ENCODE measurements at places on chromosomes 3 and 15. TPM values are rescaled to one million over a fixed set of nuclear protein-coding genes. Genes with fewer than 3 reads are reported as not detected.
A peak's percentile ranks its signal among the peaks of the same experiment; 100 is the strongest.

- no peak for DNase-seq
- H3K27me3 ChIP-seq: no peaks in the 10 kb centered on the region
- no peak overlapping the region for H3K4me3 ChIP-seq
Measured at GRCh38 chr15:88742161-88742560, 61.1 kb upstream of the ACAN start.

DNA sequence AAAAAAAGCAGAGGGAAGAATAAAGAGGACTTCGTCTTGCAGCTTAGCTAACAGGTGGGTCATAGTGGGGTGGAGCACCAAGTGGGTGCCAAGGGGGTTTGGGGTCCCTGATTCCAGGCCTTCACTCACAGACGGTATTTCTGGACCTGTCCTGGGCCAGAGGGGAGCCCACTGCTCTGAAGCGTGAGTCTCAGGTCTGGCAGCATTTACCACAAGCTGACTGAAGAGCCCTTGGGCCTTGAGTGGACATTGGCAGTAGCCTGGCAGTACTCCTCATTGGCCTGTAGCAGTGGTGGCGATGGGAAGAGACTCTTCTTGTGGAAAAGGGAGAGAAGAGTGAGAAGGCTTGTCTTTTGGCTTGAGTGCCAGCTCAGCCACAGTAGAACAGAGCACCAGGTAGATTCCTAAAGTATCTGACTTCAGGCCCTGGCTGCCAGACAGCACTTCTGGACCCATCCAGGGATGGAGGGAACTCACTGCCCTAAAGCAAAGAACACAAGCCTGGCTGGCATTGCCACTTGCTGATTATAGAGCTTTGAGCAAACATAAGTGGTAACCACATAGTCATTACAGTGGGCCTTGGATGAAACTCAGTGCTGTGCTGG is 72.9 kb downstream of the GLDN start:
- no peaks in the 10 kb centered on the region for H3K4me1 ChIP-seq
- H3K4me3 ChIP-seq: no peak overlapping the region
- no peaks in the 10 kb centered on the region for H3K36me3 ChIP-seq
- H3K27me3 ChIP-seq: no peaks in the 10 kb centered on the region
- no peak overlapping the region for H3K27ac ChIP-seq
- DNase-seq: no peak

GRCh38 chr3:66673293-66673692 is 172.5 kb upstream of the LRIG1 start:
- H3K4me3 ChIP-seq: no peak overlapping the region
- DNase-seq: no peak
- H3K27ac ChIP-seq: no peak overlapping the region
- H3K27me3 ChIP-seq: no peaks in the 10 kb centered on the region
- no peaks in the 10 kb centered on the region for H3K36me3 ChIP-seq

DNA sequence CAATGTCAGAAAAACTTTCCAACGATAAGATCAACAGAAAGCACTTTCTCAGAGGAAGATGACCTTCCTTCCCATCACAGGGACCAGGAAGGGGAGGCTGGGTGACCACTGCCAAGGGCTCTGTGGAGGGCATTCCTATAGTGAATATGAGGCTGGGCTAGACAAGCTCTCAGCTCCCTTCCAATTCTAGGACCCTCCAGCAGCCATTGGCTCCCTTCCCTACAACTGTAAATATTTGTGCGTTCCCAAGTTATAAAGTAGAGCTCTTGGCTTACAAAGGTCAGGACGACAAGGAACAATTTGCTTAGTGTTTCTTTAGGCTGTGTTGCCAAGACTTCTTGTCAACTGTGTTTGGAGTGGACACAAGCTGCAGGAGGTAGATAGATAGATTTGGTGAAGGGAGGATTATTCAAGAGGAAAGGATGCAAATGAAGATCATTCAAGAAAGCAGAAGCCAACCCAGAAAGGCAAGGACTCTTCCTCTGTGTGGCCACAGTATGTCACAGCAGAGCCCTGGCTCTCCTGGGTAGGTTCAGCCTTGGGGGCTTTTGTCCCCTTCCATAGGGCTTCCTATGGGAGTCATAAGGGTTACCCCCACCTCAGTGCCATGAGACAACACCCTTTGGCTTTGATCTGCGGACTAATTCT is 223.6 kb upstream of the TLE3 start:
- H3K27ac ChIP-seq: peak overlapping the region; percentile 67
- DNase-seq: no peak
- H3K36me3 ChIP-seq: no peaks in the 10 kb centered on the region
- H3K27me3 ChIP-seq: no peaks in the 10 kb centered on the region
- peaks cover 15% of the 10 kb centered on the region for H3K4me1 ChIP-seq
- no peak overlapping the region for H3K4me3 ChIP-seq

DNA sequence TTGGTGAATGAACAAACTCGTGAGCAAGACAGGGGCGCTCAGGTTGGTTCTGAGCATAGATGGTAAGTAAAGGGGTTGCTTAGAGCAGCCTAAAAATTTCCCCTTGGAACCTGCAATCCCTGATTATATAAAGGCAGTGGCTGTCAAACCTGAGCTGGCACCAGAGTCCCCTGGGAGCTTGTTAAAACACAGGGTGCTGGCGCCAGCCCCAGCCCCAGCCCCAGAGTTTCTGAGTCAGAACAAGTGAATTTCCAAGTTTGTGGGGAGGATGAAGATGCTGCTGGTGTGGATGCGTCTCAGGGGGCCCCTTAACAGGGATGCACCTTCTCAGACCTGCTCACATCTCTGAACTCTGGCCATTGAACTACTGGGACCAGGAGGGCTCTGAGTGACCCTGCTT is 48.2 kb downstream of the FEM1B start:
- H3K27ac ChIP-seq: no peak overlapping the region
- no peak for DNase-seq
- H3K4me1 ChIP-seq: no peaks in the 10 kb centered on the region
- H3K36me3 ChIP-seq: no peaks in the 10 kb centered on the region
- no peaks in the 10 kb centered on the region for H3K27me3 ChIP-seq
- H3K4me3 ChIP-seq: no peak overlapping the region

- H3K27ac ChIP-seq: no peak overlapping the region
- no peak for DNase-seq
- H3K36me3 ChIP-seq: no peaks in the 10 kb centered on the region
- H3K27me3 ChIP-seq: no peaks in the 10 kb centered on the region
Measured at GRCh38 chr3:700514-700913, 392.3 kb upstream of the CNTN6 start.

DNA sequence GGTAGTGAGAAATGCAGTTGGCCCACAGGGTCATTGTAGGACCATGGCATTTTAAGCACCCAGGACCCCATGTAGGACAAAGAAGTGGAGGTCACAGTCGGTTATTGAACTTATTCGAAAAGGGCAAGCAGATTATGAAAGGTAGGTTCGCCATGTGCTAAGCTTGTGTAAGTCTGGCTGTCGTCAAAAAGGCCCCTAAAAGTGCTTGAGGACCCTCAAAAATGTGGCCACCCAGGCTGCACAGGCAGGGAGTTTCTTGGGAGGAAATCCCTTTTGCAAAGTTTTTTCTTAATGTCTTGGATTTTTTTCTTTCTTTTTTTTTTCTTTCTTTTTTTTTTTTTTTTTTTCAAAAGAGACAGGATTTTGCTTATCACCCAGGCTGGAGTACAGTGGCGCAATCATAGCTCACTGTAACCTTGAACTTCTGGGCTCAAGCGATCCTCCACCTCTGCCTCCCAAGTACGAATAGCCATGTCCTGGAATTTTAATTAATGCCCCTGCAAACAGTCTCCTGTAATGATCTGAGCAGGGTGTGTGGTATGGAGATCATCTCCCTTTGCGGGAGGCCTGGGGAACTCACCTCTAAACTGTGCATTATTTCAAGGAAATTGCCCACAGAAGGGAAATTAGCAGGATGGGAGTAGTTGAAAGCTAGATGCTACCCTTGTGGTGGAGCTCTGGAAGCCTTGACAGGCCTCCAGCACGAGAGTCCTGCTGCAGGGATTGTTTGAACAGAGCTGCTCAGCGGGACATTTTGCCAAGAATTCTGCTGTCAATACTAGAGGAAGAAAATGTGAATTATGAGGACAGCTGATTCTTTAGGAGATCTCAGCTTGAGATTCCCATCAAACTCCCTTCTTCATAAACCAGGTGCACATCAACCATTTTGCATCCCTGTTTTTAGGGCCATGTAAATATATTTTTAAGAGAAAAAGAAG is 28.4 kb downstream of the THSD4 start:
- no peaks in the 10 kb centered on the region for H3K36me3 ChIP-seq
- no peak overlapping the region for H3K4me3 ChIP-seq
- no peak overlapping the region for H3K27ac ChIP-seq
- no peaks in the 10 kb centered on the region for H3K27me3 ChIP-seq
- H3K4me1 ChIP-seq: no peaks in the 10 kb centered on the region

GRCh38 chr15:99984491-99985243 is 251.4 kb upstream of the LYSMD4 start:
- no peak for DNase-seq
- H3K27me3 ChIP-seq: no peaks in the 10 kb centered on the region
- no peaks in the 10 kb centered on the region for H3K4me1 ChIP-seq
- H3K4me3 ChIP-seq: no peak overlapping the region

DNA sequence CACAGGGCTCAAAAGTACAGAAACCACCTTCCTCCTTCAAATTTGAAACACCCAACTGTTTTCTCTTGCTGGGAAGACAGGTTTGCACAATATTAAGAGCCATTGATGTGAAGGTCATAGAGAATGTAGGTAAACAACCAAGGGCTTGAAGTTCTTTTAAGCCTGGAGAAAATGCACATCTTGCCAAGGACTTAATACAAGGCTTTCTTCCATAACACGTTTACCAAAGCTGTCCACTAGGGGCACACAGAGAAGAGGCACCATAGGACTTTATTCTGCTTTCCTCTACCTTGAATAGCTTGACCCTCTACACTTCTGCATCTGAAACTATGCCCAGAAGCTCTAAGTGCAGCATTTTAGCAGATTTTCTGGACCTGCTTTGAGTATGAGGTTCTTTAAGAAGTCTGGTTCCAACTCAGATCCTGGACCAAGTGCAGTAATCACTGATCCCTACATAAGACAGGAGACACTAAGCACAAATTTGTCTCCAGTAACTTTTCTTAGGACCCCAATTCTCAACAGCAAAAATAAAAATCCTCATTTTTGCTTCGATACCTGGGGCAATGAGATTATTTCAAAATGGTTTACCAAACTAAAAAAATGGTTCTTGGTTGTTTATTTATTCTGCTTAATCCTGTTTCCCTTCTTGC is 138.0 kb downstream of the FBN1 start:
- H3K4me1 ChIP-seq: no peaks in the 10 kb centered on the region
- no peaks in the 10 kb centered on the region for H3K27me3 ChIP-seq
- no peak overlapping the region for H3K4me3 ChIP-seq
- H3K36me3 ChIP-seq: no peaks in the 10 kb centered on the region

DNA sequence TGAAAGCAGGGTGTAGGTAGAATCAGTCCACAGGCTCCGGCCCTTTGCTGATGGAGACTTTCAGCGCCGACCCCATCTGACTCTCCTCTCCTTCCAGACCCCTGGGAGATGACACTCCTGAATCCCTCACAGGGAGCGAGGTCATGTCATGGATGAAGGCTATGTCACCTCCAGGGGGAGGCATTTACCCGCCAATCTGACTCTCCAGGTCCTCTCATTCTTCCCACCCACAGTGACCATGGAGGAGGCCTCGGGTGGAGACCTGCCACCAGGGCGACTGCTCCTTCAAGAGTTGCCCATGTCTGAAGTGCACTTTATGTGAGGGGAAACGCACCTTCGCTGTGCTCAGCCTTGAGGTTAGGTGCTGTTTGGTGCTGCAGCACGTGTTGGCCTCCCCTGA is 112.7 kb downstream of the KLF13 start:
- H3K27ac ChIP-seq: no peak overlapping the region
- no peak overlapping the region for H3K4me3 ChIP-seq
- no peak for DNase-seq
- H3K36me3 ChIP-seq: no peaks in the 10 kb centered on the region
- no peaks in the 10 kb centered on the region for H3K27me3 ChIP-seq

DNA sequence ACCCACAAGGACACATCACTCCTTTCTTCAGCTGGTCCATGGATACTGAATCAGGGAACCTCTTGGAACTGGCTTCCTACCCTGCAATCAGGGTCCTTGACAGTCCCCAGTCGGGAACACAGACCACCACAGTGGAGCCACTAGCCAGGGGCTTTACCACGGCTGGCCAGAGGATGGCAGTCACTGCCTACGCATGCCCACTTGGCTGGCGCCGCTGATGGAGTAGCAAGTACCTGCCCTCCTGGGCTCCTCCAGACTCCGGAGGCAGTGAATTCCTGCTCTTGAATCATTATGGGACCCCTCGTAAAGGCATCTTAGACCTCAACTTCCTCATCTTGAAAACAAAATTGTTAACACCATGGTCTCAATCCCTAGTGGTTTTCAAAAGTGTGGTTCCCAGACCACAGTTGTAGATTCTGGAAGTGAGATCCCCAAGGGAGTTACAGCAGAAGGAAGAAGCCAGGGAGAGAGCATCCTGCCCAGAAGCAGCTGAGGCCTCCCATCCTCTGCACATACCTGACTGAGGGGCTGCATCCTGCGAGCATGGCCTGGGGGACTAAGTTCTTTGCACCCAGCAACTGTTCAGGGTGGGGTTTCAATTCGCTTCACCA is 9.1 kb upstream of the SKIC8 start:
- H3K27ac ChIP-seq: no peak overlapping the region
- H3K4me3 ChIP-seq: no peak overlapping the region
- no peaks in the 10 kb centered on the region for H3K27me3 ChIP-seq
- DNase-seq: no peak
- no peaks in the 10 kb centered on the region for H3K4me1 ChIP-seq

- DNase-seq: no peak
- no peaks in the 10 kb centered on the region for H3K36me3 ChIP-seq
- no peak overlapping the region for H3K4me3 ChIP-seq
- H3K27ac ChIP-seq: no peak overlapping the region
- H3K4me1 ChIP-seq: no peaks in the 10 kb centered on the region
Measured at GRCh38 chr3:136305879-136306278, 55.7 kb downstream of the PCCB start.

DNA sequence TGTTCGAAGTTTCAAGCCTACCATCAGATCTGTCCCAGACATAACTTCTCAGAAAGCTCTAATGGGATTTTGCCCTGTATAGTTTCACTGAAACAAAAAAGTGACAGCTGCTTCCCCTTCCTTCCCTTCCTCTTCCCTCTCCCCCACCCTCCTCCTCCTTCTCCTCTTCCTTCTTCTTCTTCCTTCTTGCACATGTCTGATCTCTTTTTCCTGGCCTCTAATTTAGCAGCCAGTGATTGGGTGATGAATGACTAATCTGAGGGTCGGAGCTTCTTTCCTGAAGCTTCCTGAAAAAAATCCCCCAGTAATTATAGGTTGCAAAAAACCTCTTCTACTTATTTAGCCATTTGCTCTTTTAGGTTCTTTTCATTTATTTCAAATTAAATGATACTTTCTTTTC is 168.7 kb downstream of the POTEB3 start:
- no peak for DNase-seq
- H3K4me1 ChIP-seq: no peaks in the 10 kb centered on the region
- no peak overlapping the region for H3K4me3 ChIP-seq
- no peak overlapping the region for H3K27ac ChIP-seq

GRCh38 chr15:59203657-59204056 is 3.0 kb upstream of the LDHAL6B start:
- no peak overlapping the region for H3K4me3 ChIP-seq
- no peaks in the 10 kb centered on the region for H3K27me3 ChIP-seq
- no peak for DNase-seq
- H3K27ac ChIP-seq: no peak overlapping the region
- H3K36me3 ChIP-seq: no peaks in the 10 kb centered on the region
- no peaks in the 10 kb centered on the region for H3K4me1 ChIP-seq

The C2CD4A gene
- total RNA-seq: not detected

The PDCD7 gene
- total RNA-seq: 28.8 TPM

The ACKR2 gene
- 6.2 TPM for total RNA-seq

The FGD5 gene
- 17.1 TPM for total RNA-seq

The DUOXA2 gene
- total RNA-seq: not detected

All from uterus (tissue), 4 donors.